ENCODE measurements at places on chromosomes 1 and 21.

- DNase-seq = no peak
These were observed 36.5 kb downstream of the GALNT2 start for GRCh38 chr1:230103306-230104173.

- no peak for DNase-seq
These were observed 4.3 kb upstream of the CELA2A start for GRCh38 chr1:15452216-15452615.

DNA sequence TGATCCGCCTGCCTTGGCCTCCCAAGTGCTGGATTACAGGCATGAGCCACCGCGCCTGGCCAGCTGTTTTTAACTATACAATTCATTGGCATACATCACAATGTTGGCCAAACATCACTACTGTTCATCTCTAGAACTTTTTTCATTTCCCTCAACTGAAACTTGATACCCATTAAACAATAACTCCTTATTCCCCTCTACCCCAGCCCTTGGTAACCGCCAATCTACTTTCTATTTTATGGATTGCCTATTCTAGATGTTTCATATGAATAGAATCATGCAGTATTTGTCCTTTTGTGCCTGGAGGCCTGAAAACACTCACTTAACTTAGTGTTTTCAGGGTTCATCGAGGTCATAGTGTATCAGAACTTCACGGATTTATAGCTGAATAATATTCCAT lies 16.2 kb downstream of the BTF3L4 start:
- no peak for DNase-seq

DNA sequence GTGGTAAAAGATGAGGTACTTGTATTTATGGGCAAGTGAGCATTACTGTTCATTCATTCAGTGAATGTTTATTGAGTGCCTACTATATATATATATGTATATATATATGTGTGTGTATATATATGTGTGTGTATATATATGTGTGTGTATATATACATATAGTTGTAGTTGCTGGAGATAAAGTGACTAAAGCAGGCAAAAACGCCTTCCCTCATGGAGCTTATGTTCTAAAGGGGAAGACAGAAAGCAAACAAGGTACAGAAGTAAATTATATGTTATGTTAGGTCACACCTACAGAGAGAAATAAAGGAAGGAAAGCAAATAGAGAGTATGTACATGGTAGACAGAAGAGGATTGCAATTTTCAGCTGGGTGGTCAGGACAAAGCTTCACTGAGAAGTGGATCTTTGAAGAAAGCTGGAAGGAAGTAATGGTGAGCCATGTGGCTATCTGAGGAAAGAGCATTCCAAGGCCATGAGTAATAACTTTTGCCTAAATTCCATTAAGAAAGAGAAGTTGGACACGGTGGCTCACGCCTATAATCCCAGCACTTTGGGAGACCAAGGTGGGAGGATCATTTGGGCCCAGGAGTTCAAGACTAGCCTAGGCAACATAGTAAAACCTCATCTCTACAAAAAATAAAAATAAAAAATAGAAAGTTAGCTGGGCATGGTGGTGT lies 33.5 kb upstream of the KLF17 start:
- DNase-seq = no peak

DNA sequence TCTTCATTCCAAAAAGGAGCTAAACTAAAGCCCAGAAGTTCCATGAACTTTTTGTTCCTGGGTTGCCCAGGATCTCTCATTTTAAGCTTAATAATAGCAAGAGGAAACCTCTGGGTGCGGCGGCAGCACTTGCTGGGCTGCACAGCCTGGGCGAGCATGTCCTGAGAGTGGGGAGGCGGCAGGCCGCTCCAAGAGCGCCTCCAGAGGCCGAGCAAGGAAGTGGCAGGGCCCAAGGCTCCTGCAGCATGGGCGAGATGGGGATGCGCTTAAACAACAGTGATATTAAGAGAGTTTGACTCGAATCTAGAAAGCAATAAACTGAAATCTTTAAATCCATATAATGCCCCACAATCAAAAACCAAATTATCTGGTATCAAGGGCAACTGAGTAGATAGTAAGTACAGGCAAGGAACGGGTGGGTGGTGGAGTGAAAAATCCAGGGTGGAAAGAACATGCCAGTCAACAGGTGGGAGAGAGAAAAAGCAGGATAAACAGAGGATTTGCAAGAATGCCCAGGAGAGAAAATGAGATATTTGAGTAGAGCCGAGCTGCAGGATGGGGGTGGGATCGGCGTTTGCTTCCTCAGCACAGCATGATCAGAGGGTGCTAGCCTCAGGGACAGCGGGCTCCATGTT lies 14.1 kb upstream of the TNR start:
- DNase-seq = no peak

- DNase-seq = no peak
These were observed 17.7 kb downstream of the LURAP1 start for GRCh38 chr1:46220808-46221207.

DNA sequence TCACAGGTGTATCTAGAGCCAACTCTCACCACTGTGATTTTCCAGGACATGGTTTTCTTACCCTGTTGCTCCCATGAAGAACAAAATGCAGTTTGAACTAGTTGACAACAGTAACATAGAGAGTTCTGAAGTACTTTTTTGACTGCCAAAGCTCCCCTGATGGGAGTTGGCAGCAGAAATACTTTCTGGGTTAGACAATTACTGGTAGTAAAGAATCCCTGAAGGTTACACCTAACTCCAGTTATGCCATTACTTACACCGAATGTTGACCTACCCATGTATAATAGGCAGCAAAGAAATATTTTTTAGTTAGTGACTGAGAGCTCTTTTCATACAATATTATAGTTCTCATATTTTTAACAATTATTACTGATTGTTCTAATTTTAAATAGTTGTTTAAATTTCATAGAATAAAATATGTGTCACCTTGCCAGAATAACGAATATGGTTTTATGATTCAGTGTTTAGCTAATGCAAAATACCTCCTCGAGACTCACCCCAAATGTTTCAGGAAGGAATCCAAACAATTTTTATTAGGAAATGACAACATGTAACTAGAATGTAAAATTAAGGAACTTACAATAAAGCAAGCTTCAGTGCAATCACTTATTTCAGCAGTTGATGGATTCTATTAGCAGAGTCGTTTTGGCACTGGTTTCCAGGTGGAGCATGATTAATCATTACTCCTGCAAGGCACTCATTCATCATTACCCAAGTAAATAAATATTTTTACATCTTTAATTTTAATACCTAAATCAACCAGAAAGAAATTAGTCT lies 237.6 kb downstream of the MRPL39 start:
- no peak for DNase-seq

GRCh38 chr1:51733793-51734522 lies 117.1 kb downstream of the OSBPL9 start:
- no peak for DNase-seq

- no peak for DNase-seq
These were observed 86.4 kb downstream of the FAF1 start for GRCh38 chr1:50873458-50874187.

Data from NCI-H187 (cell line).